ENCODE measurements at places on chromosomes 5 and 9. TPM values are rescaled to one million over a fixed set of nuclear protein-coding genes. Genes with fewer than 3 reads are reported as not detected.

EQTN gene
- not detected for total RNA-seq

PRRX2 gene
- total RNA-seq = 0.58 TPM

GRCh38 chr9:112599732-112600131, 113.1 kb downstream of the KIAA1958 start:
- no peaks in the 10 kb centered on the region for H3K27me3 ChIP-seq
- H3K27ac ChIP-seq = no peak overlapping the region
- no peak overlapping the region for H3K4me3 ChIP-seq
- DNase-seq = no peak
- H3K4me1 ChIP-seq = no peaks in the 10 kb centered on the region

- DNase-seq = no peak
- peaks cover 4% of the 10 kb centered on the region for H3K27me3 ChIP-seq
- H3K4me1 ChIP-seq = no peaks in the 10 kb centered on the region
- H3K27ac ChIP-seq = no peak overlapping the region
- H3K36me3 ChIP-seq = no peaks in the 10 kb centered on the region
- H3K4me3 ChIP-seq = no peak overlapping the region
Measured at GRCh38 chr9:38380230-38380871, 12.2 kb upstream of the ALDH1B1 start.

DNA sequence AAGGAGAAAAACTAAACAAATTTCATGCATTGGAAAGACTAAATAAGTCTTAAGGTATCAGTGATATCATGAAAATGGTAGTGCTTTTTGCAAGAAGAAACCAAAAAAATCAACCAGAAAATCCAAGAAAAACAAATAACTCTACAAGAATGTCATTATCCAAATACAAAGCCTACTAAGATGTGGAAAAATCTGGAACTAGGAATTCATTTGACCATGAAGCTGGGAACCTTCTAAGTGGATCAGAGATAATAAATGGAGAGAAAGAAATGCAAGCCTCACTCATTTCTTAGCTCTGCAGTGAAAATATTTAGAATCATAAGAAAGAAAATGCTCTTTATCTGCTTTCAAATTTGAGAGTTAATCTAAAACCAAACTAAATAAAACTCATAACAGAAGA, 51.3 kb downstream of the RASEF start:
- H3K27ac ChIP-seq = no peak overlapping the region
- H3K36me3 ChIP-seq = no peaks in the 10 kb centered on the region
- DNase-seq = no peak

GRCh38 chr5:56827049-56827448, 11.7 kb downstream of the MAP3K1 start:
- peaks cover 90% of the 10 kb centered on the region for H3K4me1 ChIP-seq
- peak overlapping the region; percentile 2 for H3K4me3 ChIP-seq
- no peaks in the 10 kb centered on the region for H3K36me3 ChIP-seq
- H3K27me3 ChIP-seq = no peaks in the 10 kb centered on the region
- DNase-seq = peak; percentile 25

GRCh38 chr5:28499766-28500290, 1461.4 kb upstream of the CDH9 start:
- no peaks in the 10 kb centered on the region for H3K27me3 ChIP-seq
- DNase-seq = no peak
- H3K4me3 ChIP-seq = no peak overlapping the region
- no peaks in the 10 kb centered on the region for H3K36me3 ChIP-seq
- no peaks in the 10 kb centered on the region for H3K4me1 ChIP-seq
- H3K27ac ChIP-seq = no peak overlapping the region

- H3K27me3 ChIP-seq = no peaks in the 10 kb centered on the region
- no peaks in the 10 kb centered on the region for H3K36me3 ChIP-seq
- no peaks in the 10 kb centered on the region for H3K4me1 ChIP-seq
- no peak overlapping the region for H3K27ac ChIP-seq
Measured at GRCh38 chr5:122067390-122067789, 10.7 kb downstream of the LOX start.

GRCh38 chr5:96963267-96963666, 27.4 kb downstream of the LNPEP start:
- H3K4me1 ChIP-seq = peaks cover 77% of the 10 kb centered on the region
- DNase-seq = peak; percentile 41
- H3K36me3 ChIP-seq = peaks cover 12% of the 10 kb centered on the region
- H3K4me3 ChIP-seq = peak overlapping the region; percentile 59
- no peaks in the 10 kb centered on the region for H3K27me3 ChIP-seq

DNA sequence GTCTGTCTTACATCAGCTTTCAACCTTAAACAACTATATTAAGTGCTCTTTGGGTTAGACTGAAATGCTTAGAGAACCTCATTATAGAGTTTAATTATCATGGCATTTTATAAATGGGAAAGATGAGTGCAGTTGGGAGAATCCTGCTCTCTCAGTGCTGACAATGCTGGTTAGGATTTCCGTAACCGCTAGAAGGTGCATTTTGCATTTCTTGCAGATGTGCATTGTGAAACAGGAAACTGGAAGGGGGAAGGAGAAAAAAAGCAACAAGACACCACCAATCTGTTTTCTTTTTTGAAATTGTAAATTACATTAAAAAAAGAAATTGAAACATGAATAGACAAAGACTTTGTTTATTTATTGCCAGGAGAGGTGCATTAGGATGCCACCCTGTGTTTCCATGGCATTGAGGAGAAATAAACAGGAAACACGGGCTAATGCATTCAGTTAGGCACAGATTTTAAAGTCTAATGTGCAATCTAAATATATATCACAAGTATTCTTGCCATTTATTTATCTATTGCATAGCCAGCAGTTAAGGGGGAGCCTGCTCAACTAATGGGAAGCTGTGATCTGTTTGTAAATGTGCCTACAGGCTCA, 478.9 kb downstream of the PSAT1 start:
- no peaks in the 10 kb centered on the region for H3K36me3 ChIP-seq
- no peak overlapping the region for H3K4me3 ChIP-seq
- no peaks in the 10 kb centered on the region for H3K4me1 ChIP-seq
